ENCODE measurements at places on chromosomes 2 and 18. TPM values are rescaled to one million over a fixed set of nuclear protein-coding genes. Genes with fewer than 3 reads are reported as not detected.

NPHP1 gene
- total RNA-seq: 0.37 TPM

GDF7 gene
- 7.2 TPM for total RNA-seq

HOXD13 gene
- not detected for total RNA-seq

ANKRD23 gene
- 1.4 TPM for total RNA-seq

PIEZO2 gene
- 12.3 TPM for total RNA-seq

RTP5 gene
- under 0.01 TPM for total RNA-seq

DNA sequence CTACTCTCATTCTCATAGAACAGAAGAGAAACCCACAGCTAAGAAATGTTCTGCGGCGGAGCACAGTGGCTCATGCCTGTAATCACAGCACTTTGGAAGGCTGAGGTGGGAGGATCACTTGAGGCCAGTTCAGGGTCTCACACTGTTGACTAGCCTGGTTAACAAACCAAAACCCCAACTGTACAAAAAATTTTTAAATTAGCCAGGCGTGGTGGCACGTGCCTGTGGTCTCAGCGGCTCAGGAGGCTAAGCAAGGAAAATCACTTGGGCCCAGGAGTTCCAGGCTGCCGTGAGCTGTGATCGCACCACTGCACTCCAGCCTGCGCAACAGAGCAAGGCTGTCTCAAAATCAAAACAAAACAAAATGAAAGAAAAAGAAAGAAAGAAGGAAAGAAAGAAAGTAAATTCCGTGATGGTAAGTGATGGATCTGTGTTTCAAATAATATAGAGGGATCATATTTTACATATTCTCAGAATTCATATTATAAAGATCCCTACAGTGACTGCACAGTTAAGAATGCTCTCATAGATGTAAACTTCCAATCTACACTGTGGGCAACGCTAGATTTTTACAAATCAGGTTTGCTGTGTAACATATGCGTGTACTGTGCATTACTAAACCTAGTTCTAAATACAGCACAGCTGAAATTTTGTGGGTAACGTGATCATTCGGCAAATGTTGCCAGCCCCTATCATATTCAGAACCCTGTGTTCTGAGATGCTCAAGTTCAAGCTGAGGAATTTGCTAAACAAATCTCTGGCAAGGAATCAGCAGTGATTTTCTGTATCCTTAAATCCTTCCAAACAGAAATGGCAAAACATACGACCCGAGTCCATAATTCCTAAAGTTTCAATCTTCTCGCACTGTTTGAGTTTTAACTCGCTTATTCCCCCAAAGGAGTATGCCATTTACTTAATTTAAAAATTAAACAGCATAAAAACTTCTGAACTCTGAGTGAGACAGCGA lies 1.2 kb upstream of the RAB12 start:
- DNase-seq: no peak
- no peaks in the 10 kb centered on the region for H3K36me3 ChIP-seq
- peak overlapping the region; percentile 75 for H3K4me3 ChIP-seq
- H3K27ac ChIP-seq: peak overlapping the region; percentile 88

DNA sequence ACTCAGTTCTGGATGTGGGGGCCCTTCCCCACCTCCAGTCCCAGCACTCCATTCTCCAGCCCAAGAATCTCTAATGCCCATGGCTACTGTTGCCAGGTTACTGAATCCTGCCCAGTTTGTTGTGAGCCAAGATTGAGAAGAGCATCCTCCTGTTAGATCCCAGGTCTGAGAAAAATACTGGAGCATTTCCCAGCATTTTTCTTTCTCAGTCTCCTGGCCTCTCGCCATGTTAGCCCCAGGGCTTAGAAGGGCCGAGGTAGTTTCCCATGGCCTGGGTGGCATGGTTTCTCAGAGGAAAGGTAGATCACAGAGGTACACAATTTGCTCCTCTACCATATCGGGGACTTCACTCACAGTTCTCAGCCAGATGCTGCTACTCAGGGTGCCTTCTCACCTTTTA lies 135.7 kb downstream of the OTX1 start:
- H3K4me1 ChIP-seq: no peaks in the 10 kb centered on the region
- no peak overlapping the region for H3K27ac ChIP-seq
- no peaks in the 10 kb centered on the region for H3K27me3 ChIP-seq
- no peaks in the 10 kb centered on the region for H3K36me3 ChIP-seq

DNA sequence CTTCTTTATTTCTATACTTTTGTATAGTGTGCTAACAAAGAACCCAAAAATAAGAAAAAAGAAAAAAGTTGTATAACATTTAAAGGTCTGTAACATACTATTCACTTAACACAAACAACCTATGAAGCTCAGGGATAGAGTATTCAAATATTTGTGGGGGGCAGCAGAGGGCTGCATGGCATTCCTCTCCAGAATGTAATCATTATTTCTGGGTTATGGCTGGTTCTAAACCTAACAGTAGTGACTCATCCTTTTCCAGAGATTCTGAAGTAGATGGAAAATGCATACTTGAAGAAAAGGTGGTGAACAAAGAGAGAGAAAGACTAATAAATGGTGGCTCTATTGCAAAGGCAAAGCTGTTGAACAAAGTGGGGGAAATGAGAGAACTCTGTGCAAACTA lies 249.4 kb downstream of the NRXN1 start:
- H3K4me1 ChIP-seq: no peaks in the 10 kb centered on the region
- no peaks in the 10 kb centered on the region for H3K36me3 ChIP-seq
- no peak overlapping the region for H3K4me3 ChIP-seq
- no peak for DNase-seq

- H3K27ac ChIP-seq: no peak overlapping the region
- H3K36me3 ChIP-seq: peaks cover 2% of the 10 kb centered on the region
- H3K4me3 ChIP-seq: no peak overlapping the region
- no peak for DNase-seq
- no peaks in the 10 kb centered on the region for H3K27me3 ChIP-seq
- H3K4me1 ChIP-seq: no peaks in the 10 kb centered on the region
Observed at GRCh38 chr2:101972621-101973434, 18.9 kb upstream of the IL1R2 start.

DNA sequence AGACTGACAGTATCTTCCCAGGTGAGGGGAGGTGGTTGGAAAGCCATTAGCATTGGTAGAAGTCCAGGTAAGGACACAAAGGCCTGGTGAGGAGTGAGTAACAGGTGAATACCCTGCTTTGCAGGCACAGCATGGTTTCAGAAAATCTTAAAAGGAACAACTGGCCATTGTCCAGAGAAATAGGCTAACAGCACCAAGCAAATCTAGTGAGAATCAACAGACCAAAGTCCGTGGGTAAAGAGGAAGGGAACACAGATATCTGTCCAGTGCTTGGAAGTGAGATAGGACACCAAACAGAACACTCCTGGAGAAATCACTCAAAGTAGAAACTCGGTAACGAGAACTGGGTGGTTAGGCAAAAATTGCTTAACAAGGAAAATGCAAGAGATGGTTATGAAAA lies 88.8 kb upstream of the RPRM start:
- no peaks in the 10 kb centered on the region for H3K4me1 ChIP-seq
- H3K4me3 ChIP-seq: no peak overlapping the region
- H3K27me3 ChIP-seq: no peaks in the 10 kb centered on the region
- no peak for DNase-seq
- H3K36me3 ChIP-seq: no peaks in the 10 kb centered on the region

- H3K36me3 ChIP-seq: no peaks in the 10 kb centered on the region
- no peak overlapping the region for H3K27ac ChIP-seq
- H3K4me3 ChIP-seq: no peak overlapping the region
Observed at GRCh38 chr2:18045230-18045629, 166.8 kb downstream of the KCNS3 start.

DNA sequence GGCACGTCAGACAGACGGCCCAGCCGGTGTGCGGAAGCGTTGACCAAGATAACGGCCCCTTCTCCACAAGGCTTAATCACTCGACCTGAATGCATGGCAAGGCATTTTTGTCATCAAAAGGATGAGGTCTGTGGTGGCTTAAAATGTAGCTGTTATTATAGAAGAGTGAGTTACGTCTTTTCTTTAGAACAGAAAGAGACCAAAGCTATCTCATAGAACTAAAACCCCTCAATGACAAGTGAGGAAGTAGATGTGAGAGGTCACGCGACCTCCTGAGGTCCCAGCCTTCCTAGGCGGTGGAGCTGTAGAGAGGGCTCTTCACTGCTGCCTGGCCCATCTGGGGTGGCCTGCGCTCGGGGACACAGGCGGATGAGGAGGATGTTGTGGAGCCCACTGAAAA lies 75.7 kb downstream of the LDLRAD4 start:
- H3K4me3 ChIP-seq: no peak overlapping the region
- no peaks in the 10 kb centered on the region for H3K27me3 ChIP-seq
- peaks cover 4% of the 10 kb centered on the region for H3K4me1 ChIP-seq
- H3K27ac ChIP-seq: no peak overlapping the region
- no peak for DNase-seq
- no peaks in the 10 kb centered on the region for H3K36me3 ChIP-seq

GRCh38 chr2:138306626-138307025 lies 194.9 kb upstream of the SPOPL start:
- no peaks in the 10 kb centered on the region for H3K36me3 ChIP-seq
- no peaks in the 10 kb centered on the region for H3K4me1 ChIP-seq
- no peak for DNase-seq
- no peaks in the 10 kb centered on the region for H3K27me3 ChIP-seq
- H3K27ac ChIP-seq: no peak overlapping the region
- no peak overlapping the region for H3K4me3 ChIP-seq

Measured in liver (tissue), 10 donors.